CD4-positive, alpha-beta T cell treated with Interferon gamma for 1 hour (primary cell): ENCODE measurements at places on chromosomes 4 and X.

DNA sequence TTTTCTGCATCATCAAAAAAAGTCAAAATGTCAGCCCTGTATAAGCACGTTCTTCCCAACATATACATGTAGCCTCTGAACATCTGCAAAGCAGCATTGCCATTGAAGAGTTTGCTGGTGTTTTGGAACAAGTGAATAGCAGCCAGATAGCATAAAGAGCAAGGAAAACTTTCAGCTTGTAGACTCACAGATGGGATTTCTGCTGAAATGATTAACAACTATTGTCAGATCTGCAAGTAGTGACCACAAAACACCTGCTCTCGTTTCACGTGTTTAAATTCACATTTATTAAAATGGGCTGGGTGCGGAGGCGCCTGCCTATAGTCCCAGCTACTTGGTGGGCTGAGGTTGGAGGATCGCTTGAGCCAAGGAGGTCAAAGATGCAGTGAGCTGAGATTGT lies 123.7 kb downstream of the SPRY1 start:
- no peak for DNase-seq

- no peak for DNase-seq
Observed at GRCh38 chr4:104971462-104971861, 175.2 kb upstream of the TET2 start.

DNA sequence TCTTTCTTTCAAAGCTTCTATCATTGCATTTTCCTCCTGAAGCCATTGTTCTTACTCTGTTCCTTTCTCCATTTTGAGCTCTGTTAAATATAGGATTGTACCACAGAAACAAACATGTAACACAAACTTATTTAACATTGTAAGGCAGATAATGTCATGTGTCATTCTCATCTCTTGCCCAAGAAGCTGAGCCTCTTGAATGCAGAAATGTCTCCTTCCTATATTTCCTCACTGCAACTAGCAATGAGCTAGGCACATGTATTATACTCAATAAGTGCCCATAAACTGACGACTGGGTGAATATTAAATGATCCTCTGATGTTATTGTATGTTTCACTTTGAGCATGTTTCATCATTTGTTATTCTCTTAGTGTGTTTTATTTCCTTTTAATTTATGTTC lies 56.7 kb upstream of the SLC7A11 start:
- DNase-seq: no peak

- no peak for DNase-seq
Observed at GRCh38 chrX:7263961-7264360, 116.0 kb upstream of the PUDP start.

GRCh38 chr4:55543858-55544257 lies 2.9 kb downstream of the CLOCK start:
- no peak for DNase-seq

- DNase-seq: no peak
Observed at GRCh38 chr4:79431839-79432238, 23.8 kb upstream of the GK2 start.

DNA sequence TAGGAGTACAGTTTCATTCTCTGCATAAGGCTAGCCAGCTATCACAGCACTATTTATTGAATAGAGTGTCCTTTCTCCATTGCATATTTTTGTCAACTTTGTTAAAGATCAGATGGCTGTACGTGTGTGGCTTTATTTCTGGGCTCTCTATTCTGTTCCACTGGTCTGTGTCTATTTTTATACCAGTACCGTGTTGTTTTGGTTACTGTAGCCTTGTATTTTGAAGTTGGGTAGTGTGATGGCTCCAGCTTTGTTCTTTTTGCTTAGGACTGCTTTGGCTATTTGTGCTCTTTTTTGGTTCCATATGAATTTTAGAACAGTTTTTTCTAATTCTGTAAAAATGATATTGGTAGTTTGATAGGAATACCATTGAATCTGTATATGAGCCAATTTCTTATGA lies 182.1 kb upstream of the DIAPH2 start:
- DNase-seq: no peak

GRCh38 chrX:24833695-24834094 lies 140.0 kb downstream of the POLA1 start:
- no peak for DNase-seq

- no peak for DNase-seq
Observed at GRCh38 chr4:162157241-162157640, 6.6 kb downstream of the FSTL5 start.

DNA sequence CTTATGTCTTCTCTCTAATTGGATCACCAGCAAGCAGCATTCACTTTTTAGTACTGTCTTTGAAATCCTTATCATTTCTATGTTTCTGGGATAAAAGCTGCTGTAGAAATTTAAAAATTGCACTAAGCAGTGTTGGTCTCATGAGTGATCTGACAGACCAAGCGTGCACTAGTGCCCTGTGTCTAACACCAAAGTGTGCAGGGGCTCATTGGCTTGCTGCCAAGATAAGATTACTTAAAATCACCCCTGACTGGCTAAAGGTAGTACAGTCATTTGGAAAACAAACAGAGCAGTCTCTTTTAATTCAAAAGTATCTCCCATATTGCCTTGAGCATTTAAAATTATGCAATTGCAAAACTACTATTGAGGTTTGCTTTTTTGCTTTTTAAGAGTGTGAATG lies 304.6 kb downstream of the ARAP2 start:
- DNase-seq: no peak

- no peak for DNase-seq
Observed at GRCh38 chr4:161097821-161098220, 1066.0 kb downstream of the FSTL5 start.

DNA sequence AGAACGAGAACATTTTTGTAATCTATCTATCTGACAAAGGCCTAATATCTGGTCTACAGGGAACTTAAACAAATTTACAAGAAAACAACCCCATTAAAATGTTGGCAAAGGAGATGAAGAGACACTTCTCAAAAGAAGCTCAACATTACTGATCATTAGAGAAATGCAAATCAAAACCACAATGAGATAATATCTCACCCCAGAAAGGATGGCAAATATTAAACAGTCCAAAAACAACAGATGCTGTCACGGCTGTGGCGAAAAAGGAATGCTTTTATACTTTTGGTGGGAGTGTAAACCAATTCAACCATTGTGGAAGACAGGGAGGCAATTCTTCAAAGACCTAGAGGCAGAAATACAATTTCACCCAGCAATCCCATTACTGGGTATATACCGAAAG lies 2284.8 kb downstream of the ARAP2 start:
- no peak for DNase-seq

DNA sequence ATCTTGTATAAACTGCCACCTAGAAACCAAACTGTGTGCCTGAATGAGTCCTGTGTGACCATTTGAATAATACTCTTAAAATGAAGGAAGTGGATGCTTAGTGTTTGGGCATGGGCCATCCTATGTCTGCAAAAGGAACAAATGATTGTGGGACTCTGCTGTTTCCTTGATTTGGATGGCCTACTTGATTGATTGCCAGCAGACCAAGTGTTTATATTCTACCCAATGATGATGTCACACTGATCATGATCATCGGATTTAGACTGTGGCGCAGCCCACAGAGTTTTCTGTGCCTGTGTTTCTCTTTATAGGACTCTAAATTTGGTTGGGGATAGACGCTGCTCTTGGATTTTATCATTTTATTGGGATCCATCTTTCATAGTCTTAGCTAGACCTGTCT lies 4.4 kb downstream of the SEPTIN11 start:
- DNase-seq: no peak

DNA sequence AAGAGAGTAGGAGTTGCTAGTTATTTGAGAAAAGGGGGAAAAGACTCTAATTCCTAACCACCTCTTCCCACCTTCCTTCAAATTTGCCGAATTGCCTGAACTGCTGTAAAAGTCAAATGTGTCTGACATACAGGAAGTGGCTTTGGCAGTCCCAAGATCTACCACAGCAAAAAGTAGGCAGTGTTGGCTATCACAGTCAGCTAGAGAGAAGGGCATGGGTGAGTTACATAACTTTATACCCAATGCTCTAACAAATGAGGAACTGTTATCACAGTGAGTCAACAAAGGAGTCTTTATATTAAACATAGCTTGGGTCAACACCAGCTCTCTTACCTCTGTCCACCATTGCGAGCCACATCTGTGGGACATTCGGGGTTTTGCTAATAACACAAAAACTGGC lies 2.4 kb upstream of the MBNL3 start:
- peak; percentile 44 for DNase-seq

- DNase-seq: no peak
Observed at GRCh38 chrX:118978451-118978850, 4.0 kb downstream of the LONRF3 start.
